Cerebellar cortex (tissue), 1 donor: ENCODE measurements at places on chromosomes 6 and 20.

GRCh38 chr6:32183030-32183429 is 1.0 kb downstream of the AGER start:
- no peak for DNase-seq

DNA sequence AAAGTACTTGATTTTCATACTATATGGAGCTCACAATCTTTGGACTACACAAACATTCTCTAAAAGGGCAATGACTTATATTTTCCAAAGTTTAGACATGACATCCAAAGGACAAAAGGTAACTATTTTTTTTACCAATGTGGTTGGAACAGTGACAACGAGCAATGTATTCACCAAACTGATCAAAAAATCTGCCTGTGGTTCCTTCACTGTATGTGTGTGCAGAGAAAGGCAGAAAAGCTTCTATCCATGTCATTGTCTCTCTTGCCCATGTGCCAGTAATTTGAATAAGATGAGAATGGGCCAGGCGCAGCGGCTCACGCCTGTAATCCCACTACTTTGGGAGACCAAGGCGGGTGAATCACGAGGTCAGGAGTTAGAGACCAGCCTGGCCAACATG is 25.5 kb downstream of the MCUR1 start:
- DNase-seq = no peak

GRCh38 chr6:142913511-142914047 is 31.4 kb downstream of the HIVEP2 start:
- no peak for DNase-seq

DNA sequence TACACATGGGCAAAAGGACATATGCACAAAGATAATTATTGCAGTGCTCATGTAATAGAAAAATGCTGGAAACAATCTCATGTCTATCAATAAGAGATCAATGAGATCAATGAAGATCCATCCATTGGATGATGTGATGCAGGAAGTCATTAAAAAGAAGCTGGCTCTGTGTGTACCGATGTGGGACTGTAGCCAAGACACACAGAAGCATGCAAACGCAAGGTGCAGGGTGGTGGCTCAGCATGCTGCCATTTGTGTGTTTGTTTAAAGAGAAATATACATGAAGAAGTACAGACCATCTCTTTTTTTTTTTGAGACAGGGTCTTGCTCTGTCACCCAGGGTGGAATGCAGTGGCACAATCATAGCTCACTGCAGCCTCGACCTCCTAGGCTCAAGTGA is 33.1 kb upstream of the KCNB1 start:
- DNase-seq = no peak

- DNase-seq = no peak
These were observed 6.8 kb downstream of the BNIP5 start for GRCh38 chr6:36329798-36330291.

DNA sequence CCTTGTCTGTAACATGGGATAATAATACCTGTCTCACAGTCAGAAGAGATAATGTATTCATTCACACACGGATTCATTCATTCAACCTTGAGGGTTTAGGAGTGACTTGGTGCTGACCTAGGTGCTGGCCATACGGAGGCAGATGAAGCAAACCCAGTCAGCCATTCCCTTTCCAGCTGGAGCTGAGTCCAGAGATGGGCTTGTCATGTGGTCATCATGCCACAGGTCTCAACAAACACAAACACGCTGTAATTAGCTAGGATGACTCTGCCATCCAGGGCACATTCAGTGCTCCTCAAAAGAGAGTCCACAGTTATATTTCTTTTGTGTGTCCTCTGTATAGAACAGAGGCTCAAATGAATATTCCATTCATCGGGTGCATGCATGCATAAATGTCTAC is 19.5 kb upstream of the PRELID3B start:
- DNase-seq = no peak
